Endothelial cell of umbilical vein (primary cell): ENCODE measurements at places on chromosomes 6 and 20.

DNA sequence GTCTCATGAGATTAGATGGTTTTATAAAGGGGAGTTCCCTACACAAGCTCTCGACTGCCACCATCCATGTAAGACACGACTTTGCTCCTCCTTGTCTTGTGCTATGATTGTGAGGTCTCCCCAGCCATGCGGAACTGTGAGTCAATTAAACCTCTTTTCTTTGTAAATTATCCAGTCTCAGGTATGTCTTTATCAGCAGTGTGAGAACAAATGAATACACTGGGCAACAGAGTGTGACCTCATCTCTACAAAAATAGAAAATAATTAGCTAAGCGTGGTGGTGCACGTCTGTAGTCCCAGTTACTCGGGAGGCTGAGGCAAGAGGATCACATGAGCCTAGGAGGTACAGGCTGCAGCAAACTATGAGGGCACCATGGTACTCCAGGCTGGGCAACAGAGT, 51.3 kb downstream of the MDN1 start:
- no peak for DNase-seq

DNA sequence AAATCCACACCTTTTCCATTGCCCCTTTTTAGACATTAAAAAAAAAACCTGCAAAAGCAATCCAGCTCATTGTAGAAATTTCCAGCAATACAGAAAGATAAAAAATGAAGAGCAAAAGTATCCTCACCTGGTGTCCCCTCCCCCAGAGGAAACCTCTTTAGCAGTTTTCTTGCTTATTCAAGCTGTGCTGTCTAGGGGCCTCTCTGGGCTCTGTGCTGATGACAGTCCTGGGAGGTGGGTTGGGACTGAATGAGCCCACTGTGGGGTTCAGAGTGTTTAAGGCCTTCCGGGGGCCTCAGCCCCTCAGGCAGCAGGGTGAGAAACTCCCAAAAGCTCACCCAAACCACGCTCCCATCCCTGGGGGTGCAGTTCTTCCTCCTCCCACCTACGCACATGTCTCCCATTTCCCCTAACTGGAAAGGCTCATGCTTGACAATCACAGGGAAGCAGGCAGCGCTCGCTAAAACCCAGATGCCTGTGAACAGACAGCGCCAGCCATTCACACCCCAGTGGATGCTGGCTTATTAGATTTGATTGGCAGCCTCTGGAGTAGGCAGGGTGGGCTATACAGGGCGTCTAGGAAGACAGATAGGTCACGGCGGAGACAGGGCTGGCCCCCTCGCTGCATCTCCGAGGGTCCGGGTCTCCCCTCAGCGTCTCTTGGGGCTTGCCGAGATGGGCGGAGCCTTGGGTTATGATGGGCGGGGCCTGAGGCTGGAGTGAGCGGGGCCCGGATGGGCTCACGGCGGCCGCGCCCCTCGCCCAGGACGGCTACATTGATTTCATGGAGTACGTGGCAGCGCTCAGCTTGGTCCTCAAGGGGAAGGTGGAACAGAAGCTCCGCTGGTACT, 4.6 kb downstream of the GUCA1A start:
- no peak for DNase-seq

DNA sequence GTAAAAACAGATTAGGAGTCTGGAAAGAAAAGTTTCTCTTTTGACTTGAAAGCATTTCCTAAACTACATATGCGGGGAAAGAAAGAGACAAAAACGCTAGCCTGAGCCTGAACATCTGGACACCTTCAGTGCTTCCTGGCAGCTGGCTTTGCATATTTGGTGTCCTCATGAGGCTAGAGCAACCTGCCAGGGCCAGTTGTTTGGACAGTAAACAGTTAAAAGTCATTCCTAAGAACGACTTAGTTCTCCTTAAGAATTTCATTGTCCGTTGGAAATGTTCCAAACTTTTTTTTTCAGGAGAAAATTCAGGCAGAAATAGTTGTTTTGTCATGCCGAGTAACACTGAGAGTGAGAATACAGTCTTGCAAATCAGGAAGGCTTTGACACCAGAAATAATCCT, 199.8 kb downstream of the SMOC2 start:
- DNase-seq = no peak

DNA sequence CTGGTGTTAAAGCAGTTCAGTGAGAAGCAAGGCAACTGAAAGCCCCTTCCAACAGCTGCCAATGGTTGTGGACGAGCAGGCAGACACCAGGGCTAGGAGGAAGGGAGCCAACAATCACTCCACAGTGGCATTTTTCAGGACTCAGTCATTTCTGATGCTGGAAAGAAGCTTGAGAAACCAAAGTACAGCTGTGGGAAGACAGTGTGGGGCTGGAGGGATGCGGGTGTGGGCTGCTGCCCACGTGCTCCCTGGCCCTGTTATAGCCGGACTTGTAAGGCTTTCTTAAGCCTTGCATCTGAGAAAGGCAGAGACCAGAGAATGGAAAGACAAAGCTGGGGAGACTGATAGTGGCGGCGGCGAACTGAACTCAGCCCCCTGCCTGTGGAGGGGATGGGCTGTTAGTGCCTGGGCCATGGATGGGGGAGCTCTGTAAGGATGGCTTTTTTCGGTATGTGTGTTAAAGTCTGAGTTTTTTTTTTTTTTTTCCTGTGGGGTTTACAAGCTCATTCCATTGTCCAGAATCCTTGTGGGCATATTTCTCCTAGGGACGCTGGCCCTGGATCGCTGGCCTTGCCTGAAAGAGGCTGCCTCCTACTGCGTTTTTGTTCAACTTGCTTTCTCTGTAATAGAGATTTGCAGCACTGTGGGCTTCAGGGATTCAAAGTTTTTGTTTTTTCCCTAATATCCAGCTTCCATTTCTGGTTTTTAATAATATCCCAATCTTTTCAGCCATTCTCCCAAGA, 91.7 kb downstream of the GJA10 start:
- DNase-seq = no peak

GRCh38 chr6:143325379-143326140, 124.9 kb downstream of the ADAT2 start:
- DNase-seq = peak; percentile 82
